ENCODE measurements at places on chromosomes 2 and 18.

DNA sequence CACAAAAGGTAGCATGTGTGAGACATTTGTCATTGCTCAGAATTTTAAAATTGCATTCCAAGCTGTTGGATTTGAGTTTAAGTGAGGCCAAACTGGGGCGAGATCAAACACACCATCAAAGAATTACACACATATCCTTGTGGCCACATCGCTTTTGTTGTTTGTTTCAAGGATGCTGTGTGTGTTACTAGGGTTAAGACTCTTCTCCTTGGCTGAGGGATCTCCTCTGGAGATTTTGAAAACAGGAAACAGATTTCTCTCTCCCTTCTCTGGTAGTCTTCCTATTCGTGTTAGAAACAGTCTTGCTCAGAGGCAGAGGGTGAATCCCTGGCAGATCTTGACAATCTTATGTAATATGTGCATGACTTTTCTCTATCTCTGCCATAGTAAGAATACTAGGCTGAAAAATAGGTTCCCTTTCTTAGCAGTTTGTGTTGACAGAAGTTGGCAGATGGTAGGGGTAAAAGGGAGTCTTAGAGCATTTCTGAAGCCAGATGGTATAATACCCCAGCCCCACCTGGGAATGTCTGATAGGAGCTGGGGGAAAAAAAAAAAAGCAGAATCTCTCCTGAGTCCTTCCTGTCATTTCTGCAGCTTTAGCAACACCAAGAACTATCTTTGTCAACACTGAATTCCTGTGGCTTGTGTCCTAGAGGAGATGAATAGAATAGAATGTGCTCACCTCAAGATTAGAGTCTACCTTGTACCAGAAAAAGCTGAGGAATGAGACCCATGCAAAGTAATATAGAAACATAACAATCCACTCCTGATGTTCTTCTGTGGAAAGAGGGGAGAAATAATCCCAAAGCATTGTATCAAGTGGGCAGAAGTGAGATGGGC, 101.8 kb downstream of the XRCC5 start:
- DNase-seq: no peak

- DNase-seq: no peak
Measured at GRCh38 chr2:187549951-187550555, 4.2 kb downstream of the TFPI start.

GRCh38 chr18:57846258-57846657, 43.1 kb upstream of the ATP8B1 start:
- peak; percentile 75 for DNase-seq

GRCh38 chr2:189249901-189250300, 70.3 kb upstream of the COL5A2 start:
- no peak for DNase-seq

- DNase-seq: peak; percentile 88
Measured at GRCh38 chr2:234823877-234824376, 127.9 kb upstream of the SH3BP4 start.

DNA sequence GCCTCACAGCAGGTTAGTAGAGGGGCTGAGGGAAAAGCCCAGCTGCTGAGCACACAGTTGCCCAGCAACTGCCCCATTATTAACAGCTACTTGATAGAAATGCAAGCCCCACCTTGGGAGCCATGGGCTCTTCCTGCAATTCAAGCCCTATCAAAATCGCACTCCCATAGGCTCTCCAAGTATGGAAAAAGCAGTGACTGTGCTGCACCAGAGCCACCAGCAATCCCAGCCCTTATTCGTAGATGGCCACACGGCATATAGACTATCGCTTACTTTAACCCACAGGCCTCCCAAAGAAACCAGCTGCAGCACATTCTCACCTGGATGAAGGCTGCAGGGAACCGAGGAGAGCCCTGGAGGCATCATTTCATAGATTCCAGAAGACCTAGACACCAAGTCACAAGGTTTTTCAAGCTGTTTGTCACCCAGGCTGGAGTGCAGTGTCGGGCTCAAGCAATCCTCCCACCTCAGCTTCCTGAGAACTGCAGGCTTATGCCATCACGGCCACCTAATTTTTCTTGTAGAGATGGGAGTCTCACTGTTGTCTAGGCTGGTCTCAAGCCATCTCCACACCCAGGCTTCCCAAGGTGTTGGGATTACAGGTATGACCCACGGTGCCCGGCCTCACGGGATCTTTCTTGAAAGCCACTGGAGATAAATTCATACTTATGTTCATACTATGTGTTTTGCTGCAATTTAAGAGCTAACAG, 11.3 kb downstream of the NCL start:
- no peak for DNase-seq

DNA sequence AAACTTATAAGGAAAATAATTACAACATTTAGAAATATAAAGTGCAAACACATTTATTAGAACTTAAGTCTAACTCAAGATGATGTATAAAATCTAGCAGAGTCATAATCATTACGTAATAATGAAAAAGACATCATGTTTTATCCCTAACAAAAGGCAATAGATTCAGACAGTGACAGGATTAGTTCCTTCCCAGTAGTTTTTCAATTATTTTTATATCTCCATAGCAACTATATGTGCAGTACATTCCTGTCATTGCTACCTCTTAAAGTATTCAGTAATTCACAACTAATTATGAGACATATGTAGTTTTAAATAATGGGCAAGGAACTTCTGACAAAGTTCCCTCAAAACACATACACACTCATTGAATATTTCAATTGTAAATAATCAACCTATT, 687.9 kb downstream of the CCDC85A start:
- DNase-seq: peak; percentile 7

DNA sequence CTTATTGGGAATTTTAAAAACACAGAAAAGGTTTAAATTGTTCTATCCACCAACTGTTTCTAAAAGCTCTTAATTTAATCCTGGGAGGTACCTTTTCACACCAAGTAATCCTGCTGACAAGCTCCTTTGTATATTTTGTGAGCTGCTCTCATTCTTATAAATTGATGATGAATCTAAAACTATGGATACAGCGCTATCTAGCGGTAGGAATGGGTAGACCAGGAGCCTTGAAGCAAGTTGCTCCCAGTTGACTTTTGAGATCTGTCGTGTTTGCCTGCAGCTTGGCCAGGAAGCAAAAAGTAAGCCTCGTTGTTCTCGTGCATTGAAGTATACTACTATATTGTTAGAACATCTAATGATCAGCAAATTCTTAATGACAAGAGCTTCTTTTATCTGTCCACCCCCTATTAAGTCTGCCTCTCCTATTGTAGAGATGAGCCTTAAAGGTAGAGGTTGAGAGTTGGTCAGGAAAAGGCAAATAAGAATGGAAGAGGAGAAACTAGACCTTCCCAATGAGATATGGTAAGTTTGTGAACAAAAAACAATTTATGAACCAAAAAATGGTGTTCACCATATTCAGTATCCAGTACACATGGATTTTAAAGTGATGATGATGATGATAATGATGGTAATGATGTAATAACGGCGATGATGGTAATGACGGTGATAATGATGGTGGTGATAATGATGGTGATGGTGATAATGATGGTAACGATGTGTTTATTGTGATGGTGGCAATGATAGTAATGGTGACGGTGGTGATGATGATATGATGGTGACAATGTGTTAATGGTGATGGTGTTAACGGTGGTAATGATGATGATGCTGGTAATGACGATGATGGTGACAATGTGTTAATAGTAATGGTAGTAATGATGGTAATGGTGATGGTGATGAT, 212.1 kb upstream of the NCKAP5 start:
- DNase-seq: peak; percentile 29

GRCh38 chr2:224984637-224985036, 57.6 kb downstream of the DOCK10 start:
- no peak for DNase-seq

DNA sequence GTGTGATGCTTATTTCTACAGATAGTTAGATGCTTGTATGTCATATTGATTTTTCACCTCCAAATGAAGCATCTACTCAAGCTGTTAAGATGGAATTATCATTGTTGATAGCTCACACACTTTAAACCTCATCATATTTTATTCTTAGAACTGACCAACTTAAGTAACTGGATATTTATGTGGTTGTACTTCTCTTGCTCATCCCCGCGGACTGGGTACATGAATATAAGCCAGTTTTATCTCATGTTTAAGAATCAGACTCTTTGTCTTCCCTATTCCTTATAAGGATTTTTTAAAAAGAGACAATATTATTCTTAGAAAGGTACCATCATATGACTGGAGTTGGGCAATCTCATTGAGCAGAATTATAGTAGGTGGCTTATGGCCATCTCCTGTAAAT, 358.7 kb downstream of the DSC3 start:
- DNase-seq: no peak

DNA sequence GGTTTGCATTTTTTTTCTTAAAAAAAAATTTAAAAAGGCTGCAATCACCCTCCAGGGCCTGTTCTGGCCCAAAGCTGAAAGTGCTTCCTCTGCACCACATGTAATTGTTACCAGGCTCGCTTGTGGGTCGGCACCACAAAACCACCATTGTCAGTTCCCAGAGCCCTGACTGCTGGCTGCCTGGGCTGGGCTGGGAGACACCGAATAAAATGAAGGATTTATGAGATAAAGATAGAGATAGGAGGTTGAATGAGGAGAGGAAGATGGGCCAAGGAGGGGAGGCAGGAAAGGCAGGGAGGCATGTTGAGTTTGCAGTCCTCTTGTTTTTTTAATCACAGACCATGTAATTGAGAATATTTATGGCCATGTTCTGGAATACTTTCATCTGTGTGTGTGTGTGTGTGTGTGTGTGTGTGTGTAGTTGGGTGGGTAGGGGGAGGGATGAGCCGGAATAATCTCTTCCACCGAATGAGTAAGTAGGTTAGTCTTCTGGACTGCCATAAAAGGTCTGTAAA, 14.7 kb downstream of the NRP2 start:
- no peak for DNase-seq

DNA sequence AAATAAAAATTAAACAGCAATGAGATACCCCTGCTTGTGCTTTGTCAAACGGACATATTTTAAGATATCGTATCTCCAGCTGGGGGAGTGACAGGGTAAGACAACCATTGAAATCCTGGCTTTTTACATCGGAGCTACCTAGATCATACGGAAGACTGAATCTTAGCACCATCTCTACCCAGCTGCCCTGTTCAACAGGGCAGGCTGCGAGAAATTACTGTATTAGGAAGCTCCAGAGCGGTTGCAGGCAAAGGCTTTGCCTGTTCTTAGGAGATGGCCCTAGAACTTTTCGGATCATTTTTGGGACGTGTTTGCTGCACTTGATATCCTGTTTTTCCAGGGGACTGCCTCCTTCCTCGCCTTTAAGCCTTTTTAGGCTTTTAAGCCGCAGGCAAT, 2.0 kb upstream of the PRKCE start:
- no peak for DNase-seq

DNA sequence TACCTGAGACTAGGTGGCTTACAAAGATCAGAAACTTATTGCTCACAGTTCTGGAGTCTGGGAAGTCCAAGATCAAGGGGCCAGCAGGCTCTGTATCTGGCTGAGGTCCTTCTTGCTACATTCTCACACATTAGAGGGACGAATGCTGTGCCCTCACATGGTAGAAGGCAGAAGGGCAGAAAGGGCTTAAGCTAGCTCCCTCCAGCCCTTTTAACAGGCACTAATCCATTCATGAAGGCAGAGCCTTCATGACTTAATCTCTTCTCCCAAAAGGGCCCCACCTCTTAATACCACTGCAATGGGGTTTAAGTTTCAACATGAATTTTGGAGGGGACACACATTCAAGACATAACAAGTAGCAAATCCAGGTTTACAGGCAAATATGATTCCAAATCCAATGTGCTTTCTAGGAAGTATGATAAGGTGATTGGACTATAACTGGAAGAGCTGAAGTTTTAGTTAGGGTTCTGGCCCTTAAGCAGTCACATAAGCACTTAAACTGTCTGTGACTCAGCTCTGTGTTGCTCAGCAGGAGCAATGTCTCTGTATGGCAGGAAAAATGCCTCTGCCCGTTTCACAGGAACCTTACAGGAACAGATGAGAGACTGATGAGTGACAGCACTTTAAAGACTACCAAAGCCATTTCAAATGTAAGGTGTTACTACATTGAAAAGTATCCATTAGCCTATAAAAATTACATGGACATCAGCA, 119.6 kb upstream of the PTPRM start:
- DNase-seq: no peak

DNA sequence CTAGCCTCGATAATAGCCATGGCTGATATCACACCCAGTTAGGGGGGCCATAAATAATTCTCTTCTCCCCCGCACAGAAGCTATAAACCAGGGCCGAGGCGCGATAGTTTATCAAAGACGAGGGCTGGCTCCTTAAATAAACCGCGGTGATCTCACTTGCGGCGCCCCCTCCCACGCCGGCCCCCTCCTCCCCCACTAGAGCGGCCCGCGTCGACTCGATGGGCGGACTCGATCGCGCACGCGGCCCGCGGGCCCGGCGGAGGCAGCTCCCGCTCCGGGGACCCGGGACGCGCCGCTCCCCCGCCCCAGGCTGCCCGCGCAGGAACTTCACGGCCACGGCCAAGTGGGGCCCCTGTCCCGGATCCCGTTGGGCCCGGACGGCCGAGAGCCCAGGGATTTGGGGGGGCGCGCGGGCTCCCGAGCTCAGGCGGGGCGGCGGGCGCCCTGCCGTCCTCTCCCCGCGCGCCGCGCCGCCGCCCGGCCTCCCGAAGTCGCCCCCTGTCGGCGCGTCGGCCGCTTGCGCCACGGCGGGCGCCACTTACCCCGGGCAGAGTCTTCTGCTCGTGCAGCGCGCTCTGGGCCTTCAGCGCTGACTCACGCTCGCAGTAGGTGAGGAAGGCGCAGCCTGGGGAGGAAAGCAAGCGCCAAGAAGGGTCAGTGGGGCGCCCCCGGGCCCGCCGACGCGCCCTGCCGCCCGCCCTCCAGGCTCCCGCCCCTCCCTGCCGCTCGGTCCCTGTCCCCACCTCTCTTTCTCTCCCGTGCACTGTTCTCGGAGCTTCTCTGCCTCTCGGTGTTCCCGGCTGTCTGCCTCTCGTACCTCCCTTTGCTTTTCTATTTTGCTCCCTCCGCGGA, 80.4 kb downstream of the CELF4 start:
- DNase-seq: no peak

- DNase-seq: no peak
Measured at GRCh38 chr2:134722728-134723127, 3.9 kb upstream of the TMEM163 start.

- peak; percentile 20 for DNase-seq
Measured at GRCh38 chr2:68643011-68643873, at the start of gene PROKR1. TSS of gene PROKR1 (plus strand) at chr2:68643579. CDS start at chr2:68645822, 2,243 bp downstream.

DNA sequence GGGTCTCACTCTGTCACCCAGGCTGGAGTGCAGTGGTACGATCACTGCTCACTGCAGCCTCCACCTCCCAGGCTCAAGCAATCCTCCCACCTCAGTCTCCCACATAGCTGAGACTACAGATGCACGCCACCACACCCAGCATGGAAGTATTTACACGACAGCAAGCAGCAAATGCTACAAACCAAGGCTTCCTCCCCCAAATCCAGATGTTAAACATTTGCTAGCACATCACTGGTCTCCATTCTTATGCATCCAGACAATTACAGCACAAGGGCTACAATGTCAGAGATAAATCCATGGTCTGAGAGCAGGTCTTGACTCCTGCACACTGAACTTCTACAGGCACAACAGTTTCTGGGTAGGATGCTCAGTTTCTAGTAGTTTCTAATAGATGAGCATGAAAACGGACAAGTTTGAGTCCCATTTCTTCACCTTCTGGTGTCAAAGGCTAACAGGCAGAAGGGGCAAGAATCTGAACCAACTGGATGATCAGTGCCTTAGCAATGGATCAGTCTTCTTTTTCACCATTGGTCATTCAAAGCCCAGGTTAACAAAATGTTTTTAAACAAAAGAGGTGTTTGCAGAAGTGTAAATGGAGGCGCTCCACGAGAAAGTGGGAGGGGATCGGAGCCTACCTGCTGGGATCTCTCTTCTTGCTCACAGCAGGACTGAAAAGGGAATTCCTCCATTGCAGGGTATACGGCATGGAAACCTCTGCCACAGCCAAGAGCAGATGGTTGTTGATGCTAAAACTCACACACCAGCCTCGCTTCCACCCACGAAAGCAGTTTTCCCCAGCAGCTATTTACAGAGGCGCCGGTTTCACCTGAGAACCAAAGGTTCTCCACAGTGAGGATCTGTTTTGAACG, 135.0 kb upstream of the ARL4C start:
- no peak for DNase-seq

All from hepatic stellate cell (primary cell).